ENCODE measurements at places on chromosomes 12 and 14.

DNA sequence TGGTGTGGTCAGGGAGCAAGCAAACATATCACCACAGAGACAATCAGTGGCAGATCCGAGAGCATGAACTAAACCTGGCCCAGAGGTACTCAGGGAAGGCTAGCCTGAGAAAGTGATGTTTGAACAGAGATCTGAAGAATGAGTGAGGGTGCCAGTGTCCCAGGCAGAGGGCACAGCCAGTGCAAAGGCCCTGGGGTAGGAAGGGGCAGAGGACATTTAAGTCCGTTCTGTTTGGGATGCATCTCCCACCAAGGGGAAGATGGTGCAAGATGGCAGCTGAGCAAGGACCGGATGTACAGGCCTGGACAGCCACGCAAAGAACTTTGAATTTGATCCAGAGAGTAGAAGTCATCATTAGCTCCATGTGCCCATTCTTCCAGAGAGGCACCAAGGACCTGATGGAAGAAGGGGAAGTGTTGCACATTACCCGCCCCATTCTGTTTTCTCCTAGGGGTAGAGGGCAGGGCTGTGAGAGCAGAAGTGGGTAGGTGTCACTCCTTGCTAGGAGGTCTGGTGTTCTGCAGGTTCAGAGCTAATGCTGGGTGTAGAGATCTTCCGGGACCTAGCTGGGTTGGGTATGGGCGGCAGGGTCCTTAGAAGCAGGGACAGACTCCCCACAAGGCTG, 3.9 kb downstream of the DTX1 start:
- no peak for DNase-seq

- DNase-seq = peak; percentile 43
These were observed 187.7 kb downstream of the GALC start for GRCh38 chr14:87805315-87805723.

DNA sequence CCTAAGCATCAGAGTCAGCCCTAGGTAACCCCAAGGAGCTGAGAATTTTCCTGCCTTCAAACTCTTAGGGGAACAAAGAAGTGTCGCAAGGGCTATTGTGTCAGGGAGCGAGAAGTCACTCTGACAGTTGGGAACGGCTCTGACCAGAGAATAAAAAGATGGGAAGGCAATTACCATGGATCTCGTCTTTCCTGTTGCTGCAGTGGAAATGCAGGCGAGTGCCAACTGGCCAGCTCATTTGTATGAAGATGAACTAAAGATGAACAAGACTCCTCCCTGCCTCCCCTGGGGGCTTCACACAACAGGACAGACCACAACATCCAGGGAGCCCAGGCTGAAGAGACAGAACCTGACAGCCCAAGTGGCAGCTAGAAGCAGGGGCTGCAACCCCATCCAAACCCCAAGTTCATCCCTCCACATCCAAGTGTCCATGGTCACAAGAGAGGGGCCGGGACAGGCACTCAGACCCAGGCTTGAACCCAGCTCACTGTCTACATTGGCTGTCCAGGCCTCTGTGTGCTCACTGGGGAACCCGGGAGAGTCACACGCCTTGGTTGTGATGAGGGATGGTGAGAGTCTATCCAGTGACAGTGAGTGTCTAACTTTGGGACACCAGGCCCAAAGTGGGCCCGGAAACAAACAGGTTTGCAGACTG, 322.4 kb downstream of the BCL11B start:
- DNase-seq = no peak

DNA sequence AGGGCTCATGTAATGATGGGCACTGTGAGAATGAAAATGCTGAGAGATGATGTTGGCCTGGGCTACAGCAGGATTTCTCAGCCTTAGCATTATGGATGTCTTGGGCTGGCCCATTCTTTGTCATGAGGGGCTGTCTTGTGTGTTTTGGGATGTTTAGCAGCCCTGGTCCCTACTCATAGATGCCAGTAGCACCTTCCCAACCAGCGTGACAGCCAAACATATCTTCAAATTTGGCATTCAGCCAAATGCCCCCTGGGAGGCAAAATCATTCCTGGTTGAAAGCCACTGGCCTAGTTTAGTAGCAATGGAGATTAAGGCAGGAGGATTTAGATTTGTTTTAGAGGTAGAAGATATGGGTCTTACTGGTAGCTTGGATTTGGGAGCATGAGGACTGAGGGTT, 26.6 kb downstream of the UBE3B start:
- DNase-seq = peak; percentile 35

- DNase-seq = peak; percentile 35
These were observed 233.3 kb upstream of the PPFIA2 start for GRCh38 chr12:81992461-81992860.

DNA sequence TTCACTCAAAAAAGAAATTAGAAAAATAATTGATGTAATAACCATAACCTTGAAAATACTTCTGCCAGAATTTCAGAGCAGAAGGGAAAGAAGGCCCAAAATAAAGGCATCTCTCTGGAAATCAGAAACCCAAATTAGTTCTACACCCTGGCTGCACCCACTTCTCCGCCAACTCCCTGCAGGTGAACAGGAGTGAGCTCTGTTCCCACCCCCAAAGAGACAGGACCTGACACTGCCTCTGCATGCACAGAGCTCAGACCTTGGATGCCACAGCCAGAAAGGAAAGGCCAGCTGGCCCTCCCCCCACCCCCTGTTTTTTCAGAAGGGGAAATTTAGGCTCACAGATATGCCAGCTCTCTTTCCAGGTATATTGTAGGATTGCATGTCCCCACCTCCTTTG, 228.2 kb downstream of the BCL11B start:
- no peak for DNase-seq

DNA sequence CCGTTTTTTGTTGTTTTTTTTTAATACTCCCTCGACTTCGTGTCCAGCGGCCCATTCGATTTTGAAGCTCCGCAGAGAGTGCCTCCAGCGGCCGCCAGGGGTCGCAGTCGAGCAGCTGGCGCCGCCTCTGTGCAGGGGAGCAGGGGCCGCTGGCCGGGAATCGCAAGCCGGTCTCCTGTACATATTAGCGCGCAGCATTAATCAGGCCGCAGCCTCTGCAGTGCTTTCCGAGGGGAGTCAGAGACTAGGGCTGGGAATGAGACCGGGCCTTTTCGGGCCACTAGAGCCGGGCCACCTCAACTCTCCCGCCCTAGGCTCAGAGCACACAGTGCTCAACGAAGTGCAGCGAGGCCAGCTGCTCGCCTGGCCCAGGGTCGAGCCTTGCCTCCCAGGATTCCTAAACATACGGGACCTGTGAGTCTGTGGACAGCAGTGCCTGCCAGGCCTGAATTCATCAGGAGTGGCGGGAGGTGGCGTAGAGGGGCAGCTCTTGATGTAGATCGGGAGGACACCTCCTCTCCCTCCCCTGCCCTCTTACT, 81.8 kb downstream of the EMP1 start:
- DNase-seq = peak; percentile 74

- DNase-seq = no peak
These were observed 51.3 kb downstream of the WASHC4 start for GRCh38 chr12:105158876-105159275.

DNA sequence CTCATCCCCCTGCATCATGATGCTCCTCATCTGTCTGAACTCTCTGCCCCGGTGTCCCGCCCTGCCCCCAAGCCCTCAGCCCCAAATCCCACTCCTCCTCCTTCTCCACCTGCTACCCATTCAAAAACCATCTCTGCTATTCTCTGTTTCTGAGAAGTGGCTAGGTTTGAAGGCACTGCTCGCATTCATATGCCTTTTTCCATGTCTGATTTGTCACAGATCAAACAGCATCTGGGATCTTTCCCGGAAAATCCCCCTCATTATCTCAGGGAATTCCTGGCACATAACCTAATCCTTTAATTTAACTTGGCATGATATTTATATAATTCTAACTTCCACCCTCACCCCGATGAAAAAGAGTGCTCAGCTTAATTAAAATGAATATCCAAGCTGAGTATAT, 3.3 kb upstream of the ADAM20 start:
- no peak for DNase-seq

GRCh38 chr12:15932971-15933370, 21.8 kb downstream of the DERA start:
- no peak for DNase-seq

DNA sequence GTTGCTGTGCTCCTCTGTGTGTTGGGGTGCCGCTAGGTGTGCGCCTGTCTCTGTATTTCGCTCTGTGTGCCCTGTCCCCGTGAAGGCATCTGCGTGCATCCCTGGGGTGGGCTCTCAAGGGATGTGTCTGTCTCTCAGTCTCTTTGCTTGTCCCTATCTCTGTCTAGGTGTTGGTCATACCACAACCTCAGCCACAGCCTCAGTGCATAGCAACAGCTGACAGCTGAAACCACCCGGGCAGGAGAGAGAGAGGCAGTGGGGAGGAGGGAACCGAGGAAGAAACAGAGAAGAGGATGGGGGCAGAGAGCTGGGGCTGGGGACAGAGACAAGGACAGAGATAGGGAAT, 953 bp upstream of the NXPH4 start:
- no peak for DNase-seq

- DNase-seq = no peak
These were observed 35.6 kb downstream of the DUSP6 start for GRCh38 chr12:89316705-89317139.

- no peak for DNase-seq
These were observed 25.3 kb downstream of the WDR20 start for GRCh38 chr14:102164965-102165364.

GRCh38 chr12:64042911-64043310, 179.2 kb downstream of the KICS2 start:
- peak; percentile 91 for DNase-seq

DNA sequence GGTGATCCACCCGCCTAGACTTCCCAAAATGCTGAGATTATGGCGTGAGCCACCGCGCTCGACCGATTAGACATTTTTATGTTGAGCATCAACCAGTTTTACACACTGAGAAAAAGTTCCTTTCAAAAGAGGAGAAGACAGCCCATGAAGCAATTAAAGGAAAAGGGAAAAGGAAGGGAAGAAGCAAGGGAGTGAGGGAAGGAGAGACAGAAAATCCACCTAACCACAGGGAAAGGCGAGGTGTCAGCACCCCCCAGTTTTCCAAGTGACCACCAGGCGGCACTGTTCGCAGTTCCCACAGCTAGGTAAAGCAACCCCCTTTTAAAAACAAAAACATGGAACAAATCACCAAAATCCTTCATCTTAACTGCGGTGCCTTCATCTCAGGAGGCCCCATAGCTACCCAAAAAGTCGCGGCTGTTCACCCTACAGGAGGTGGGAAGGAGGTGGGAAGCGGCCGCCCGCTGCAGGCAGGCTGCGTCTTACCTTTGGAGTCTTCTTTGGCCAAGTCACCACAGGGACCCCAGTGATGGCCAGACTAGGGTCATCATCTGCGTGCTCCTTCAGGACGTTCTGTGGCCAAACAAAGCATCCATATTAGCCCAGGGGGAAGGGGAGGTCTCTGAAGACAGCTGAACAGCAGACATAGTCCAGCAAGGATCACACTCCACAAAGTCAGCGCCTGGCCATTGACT, 86.6 kb downstream of the KDM2B start:
- DNase-seq = peak; percentile 66

DNA sequence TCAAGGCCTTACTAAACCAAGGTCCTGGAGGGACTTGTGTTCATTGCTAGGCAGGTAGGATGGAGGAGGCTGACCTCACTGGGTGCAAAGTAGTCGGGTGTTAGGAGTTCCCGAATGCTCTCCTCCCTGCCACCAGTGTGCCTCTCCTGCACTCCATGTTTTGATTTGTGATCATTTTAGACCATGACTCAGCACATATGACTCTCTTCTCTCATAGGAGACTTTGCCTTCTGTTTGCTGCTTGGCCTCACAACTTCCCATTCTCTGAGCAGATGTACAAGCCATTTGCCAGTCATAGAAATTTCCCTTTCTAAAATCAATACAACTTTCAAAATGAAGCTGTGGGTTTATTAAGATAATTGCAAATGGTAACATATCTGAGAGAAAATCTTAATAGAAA, 46.6 kb upstream of the LRIG3 start:
- no peak for DNase-seq

GRCh38 chr14:93936245-93936644, 9.1 kb downstream of the FAM181A start:
- peak; percentile 60 for DNase-seq

DNA sequence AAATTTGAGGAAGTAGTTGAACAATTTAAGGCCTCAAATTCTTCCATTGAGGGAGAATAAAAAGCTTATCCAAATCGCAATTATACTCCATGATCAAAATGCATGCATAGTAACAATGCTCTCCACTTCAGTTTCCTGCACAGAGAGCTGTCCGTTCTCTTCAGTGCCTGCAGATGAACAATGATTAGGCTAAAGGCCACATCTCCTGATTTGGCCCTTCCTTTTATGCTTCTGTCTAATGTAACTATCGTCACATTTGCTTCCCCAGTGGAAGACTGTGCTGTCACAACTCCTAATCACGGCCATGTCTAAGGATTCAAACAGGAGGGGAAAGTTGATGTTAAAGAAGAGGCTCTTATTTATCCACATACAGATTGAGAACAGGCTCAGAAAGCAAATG, 113.6 kb upstream of the NPAS3 start:
- DNase-seq = no peak

DNA sequence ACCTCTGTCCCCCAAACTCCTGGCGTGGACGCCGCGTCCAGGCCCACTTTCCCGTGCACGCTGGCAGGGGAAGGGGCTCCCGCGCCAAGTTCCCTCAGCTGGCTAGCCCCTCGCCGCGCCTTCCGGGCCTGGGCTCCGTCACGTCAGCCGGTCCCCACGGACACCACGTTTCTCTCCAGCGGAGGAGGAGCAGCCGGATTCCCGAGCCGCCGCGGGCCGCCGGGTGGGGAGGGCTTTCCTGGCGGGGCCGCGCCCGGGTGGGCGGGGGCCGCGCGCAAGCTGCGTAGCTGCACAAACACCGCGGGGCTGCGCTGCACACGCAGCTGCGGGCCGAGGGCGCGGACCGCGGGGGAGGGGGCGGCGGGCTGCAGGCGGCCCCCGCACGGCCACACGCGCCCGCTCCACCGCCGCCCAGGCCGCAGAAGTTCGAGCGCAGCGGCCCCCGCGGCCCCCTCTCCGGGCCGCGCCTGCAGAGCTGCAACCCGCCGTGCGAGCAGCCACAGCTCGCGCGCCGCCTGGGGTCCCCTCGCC, 45.1 kb upstream of the PNMA1 start:
- DNase-seq = peak; percentile 75

DNA sequence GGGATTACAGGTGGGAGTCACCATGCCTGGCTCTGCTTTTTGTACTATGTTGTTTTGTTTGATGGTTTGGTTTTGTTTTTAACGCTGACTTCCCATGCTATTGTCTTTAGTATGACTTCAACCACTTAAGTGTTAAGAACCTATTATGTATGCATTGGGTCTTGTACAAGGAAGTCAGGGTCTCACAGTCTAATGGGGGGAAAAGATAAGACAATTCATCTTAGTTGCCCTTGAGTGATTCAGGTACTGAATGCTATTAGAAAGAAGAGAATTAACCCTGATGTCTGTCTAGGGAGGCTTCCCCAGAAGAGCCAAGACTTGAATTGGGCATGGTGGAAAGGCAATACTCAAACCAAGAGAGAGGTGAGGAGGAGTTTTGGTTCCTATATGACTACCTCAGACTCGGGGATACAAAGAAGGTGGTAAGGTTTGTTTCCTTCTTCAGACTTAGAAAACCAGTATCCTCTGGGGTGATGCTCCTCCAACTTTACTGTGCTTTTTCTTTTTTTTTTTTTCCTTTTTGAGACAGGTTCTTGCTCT, 64.6 kb downstream of the SUSD6 start:
- DNase-seq = no peak

- no peak for DNase-seq
These were observed 40.5 kb downstream of the PPFIA2 start for GRCh38 chr12:81718616-81719015.

- no peak for DNase-seq
These were observed 7.0 kb downstream of the MLXIP start for GRCh38 chr12:122085591-122085990.

GRCh38 chr12:88960213-88960878, 380.1 kb upstream of the KITLG start:
- no peak for DNase-seq
